Activated CD4-positive, alpha-beta T cell treated with anti-CD3 and anti-CD28 coated beads, Interleukin-2, amount 10 ng/mL, durations not matched to agents 7 days and 5 days (primary cell): ENCODE measurements at places on chromosomes 3 and 15.

DNA sequence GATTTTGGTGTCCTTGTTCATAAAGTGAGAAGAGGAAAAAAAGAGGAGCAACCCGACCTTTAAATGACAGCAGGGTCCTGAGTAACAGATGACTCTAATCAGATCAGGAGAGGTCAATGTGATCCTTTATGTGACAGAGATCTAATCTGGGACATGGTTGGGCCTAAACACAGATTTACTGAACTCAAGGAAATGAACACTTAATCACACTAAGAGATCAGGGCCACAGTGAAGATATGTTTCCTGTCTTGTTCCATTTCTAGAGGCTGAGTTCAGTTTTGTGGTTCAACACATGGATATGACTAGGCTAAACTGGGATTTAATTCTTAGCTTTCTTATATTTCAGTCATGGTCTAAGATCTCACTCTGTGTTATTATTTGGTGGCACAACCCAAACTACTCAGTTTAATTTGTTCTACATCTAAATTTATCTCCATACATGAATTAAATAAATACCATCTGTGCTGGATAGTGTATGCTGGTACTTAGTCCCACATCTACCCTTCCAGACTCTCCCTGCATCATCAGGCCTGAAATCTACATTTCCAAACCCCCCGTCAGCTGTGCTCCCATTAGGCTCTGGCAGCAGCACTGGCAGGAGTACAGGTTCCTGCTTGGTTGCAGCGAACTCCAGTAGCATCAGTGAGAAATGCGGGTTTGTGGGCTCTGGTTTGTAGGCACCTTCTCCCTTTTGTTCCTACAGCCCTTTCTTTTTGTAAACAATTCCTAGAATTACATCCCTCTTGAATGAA, 22.6 kb downstream of the SFMBT1 start:
- no peak for DNase-seq

DNA sequence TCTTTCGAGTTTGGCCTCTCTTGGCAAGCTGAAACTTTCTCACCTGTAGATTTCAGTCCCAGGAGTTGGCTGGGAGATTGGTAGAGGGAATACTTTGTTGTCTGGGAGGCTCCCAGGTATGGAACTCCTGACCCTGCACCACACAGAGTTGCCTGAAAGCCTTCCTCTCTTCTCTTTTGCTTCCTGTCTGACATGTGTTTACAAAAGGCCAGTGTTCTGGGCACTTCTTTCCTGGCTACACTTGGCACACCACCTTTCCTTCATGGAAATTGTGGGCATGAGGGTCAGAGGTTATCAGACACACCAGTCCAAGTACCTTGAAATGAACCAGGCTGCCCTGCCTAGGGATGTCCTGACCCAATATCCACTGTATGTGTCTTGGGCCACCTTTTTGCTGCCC, 123.7 kb downstream of the ABHD5 start:
- no peak for DNase-seq

DNA sequence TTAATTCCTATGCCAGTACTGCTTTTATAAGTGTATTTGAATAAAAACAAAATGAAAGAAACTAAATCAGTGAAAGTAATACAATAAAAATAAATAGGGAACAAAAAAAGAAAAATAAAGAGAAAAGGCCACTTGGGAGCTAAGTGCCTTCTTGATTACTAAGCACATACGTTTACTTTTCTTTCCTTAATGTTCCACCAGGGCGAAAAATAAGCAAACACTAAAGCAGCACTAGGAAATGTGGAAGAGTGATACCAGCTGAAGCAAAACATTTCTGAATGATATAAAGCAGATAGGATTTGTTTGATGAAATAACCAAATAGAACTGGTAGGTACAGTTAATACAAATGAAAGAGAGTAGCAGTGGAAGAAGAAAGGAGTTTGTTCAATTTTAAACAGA, 132.8 kb upstream of the ZPLD1 start:
- no peak for DNase-seq

DNA sequence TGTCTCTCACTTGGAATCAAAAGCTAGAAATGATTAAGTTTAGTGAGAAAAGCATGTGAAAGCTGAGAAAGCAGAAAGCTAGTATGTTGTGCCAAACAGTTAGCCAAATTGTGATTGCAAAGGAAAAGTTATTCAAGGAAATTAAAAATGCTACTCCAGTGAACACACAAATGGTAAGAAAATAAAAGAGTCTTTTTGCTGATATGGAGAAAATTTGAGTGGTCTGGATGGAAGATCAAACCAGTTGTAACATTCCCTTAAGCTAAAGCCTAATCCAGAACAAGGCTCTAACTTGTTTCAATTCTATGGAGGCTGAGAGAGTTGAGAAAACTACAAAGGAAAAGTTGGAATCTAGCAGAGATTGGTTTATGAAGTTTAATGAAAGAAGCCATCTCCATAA, 11.8 kb downstream of the ADGRG7 start:
- DNase-seq = no peak

DNA sequence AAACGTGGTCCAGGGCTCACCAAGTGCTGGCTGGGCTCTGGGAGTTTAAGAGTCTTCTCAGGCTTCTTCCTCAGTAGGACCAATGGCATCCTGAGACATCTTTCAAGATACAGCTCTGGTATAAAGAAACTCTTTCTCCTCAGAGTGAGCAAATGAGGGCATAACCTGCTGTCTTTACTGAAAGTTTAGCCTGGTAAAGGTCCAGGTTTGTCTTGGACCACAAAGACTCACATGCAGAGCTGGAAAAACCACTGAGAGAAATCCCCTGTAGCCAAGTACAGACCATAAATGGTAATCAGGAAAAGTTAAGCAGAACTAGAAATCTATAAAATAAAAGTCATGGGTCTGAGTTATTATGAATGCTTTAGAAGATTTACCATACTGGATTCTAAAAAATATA, 23.1 kb downstream of the CD47 start:
- no peak for DNase-seq

DNA sequence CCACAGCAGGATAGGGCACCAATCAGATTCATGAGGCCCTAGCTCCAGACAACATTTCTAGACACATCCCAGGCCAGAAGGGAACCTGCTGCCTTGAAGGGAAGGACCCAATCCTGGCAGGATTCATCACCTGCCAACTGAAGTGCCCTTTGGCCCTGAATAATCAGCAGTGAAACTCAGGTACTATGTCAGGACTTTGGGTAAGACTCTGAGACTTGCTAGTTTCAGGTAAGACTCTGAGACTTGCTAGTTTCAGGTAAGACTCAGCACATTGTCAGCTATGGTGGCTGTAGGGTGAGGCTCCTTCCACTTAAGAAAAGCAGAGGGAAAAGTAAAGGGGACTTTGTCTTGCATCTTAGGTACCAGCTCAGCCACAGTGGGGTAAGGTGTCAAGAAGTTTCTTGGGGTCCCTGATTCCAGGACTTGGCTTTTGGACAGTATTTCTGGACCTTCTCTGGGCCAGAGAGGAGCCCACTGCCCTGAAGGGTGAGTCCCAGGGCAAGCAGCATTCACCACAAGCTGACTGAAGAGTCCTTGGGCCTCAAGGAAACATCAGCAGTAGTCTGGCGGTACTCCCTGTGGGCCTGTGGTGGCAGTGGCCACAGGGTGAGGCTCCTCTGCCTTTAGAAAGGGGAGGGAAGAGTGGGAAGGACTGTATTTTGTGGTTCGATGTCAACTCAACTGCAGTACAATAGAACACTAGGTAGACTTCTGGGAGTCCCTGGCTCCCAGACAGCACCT, 13.7 kb upstream of the COL8A1 start:
- no peak for DNase-seq

GRCh38 chr3:17423786-17424536, 318.5 kb downstream of the TBC1D5 start:
- DNase-seq = no peak

DNA sequence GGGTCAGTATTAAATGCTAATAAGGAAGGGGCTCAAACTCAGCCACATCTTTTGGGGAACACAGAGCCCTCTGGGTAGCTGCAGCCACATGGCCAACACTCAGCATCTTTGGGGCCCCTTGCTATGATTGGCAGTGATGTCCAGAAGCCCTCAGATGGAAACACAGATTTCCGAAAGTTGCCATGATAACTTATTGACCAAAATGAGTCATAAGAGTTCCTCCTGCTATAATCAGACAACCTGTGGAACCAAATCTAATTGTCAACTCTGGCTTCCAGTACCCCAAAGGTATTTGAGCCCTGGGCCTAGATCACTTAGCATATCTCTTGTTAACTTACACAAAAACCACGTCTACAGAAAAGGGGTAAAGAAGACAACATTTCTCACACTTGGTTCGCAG, 392.2 kb downstream of the KCNH8 start:
- DNase-seq = no peak

GRCh38 chr15:79315623-79316328, 4.9 kb downstream of the TMED3 start:
- DNase-seq = no peak

DNA sequence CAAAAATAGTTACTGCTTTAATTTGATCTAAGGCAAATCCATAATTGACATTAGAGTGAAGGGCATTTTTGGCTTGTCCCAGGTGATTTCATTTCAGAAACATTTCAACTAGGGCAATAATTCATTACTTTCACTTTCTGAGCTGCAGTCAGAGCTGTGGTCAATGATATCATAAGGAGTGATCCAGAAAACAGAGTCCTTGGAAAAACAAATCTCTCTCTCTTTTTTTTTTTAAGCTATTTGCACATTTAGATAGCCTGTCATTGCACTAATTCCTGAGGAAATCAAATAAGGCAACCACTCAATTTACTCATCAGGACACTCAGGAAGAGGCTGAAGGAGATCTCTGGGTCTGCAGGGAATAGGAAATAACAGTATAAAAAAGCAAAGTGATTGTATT, 269.5 kb upstream of the LRRC3B start:
- DNase-seq = no peak

DNA sequence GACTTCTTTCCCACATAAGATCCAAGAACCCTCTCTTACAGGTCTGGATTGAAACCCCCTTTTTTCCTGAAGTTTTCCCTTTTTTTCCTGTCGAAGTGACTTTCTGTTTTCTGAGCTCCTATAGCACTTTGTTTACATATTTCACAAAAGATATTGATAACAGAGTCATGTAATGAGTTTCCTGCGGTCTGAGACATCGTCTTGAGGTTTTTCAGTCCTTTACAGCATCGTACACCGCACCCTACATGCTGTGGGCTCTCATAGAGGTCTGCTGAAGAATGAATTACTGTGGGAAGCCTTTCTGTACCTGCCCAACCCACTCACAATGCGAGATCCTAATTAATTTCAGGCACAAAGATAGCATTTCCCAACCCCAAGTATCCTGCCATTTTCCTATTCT, 53.1 kb downstream of the MCF2L2 start:
- no peak for DNase-seq

DNA sequence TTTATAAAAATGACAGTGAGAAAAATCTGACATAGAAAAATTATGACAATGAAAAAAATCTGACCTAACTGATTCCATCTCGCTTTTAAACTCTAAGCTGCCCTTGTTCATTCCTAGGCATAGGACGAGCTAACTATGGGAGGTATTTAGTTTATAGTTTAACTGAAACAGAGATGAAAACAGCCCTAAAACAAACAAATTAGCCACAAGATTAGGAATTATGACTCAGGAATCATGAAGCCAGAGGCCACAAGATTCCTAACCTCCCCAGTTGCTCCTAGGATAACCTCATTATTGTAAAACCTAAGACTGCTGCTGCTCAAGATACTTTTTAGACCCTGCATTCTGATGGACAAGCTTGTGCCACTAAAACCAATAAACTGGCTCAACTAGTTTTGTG, 122.7 kb upstream of the MNS1 start:
- no peak for DNase-seq

- DNase-seq = no peak
Observed at GRCh38 chr15:61613729-61614128, 384.6 kb upstream of the RORA start.

- peak; percentile 42 for DNase-seq
Observed at GRCh38 chr3:128787256-128788253, 61.6 kb downstream of the RAB7A start.

DNA sequence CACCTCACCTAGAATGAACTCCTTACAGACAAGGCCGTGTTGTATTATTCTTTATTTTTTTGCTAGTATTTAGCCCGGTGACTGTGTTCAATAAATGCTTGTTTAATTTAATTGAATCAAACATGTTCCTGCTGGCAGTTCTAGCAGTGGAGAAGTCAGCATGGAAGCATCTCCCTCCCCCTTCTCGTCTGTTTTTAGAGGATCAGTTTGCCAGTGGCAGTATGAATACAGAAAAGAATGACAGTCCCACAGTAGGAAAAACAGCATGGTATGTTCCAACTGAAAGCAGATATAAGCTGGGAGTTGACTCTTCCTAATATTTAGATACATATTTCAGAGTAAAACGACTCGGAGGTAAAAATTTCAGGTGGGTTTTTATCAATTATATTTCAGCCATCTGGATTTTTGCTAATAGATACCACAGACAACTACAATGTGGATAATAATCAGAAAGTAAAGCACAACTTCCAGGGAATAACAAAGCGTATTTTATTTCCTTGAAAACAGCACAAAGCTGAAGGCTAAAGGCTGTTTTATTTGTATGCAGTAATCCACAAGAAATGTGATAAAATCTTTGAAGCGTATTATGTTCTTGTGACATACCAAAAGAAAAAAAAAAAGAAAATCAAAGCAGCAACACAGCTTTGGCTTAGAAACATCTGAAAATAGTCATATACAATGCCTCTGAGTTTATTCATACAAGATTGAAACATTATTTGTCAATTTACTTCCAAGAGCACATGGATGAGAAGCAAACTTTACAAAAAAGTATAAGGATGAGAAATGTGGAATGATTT, 244.5 kb upstream of the KCNMB2 start:
- DNase-seq = no peak

DNA sequence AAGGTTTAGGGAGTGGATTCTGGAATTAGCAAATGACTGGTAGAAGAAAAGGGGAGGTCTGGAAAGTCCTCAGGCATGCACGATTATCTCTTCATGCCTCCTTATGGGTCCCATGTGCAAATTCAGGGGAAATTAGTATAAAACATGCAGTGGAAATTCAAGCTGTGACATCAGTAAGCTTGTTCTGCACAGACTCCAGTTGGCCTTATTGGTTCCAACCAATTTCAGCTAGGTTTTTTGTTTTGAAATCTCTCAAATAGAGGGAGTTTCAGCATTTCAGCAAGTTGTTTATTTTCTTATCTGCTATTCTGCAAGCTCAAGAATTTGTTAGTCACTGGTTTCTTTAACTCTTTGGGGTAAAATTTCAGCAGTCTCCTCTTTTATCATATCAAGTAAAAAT, 774 bp upstream of the TMCO5A start:
- DNase-seq = no peak

- DNase-seq = no peak
Observed at GRCh38 chr15:89364341-89364740, 29.7 kb upstream of the POLG start.

DNA sequence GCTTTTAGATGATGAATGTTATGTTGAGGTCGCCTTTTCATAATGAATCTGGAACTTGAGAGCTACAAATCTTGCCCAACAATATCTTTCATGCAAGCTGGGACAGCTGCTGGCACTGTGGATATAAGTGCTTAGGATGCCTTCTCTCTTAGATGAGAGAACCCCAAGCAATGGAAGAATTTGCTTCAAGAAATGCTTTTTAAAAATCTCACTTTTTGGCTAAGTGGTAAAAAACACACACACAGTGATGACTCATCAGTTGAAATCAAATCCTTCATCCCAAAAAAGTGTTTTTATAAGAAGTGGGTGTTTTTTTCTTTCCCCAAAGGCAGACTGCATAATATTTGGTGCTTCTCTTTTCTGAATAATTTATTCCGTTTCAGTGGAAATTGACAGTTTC, 38.4 kb upstream of the GALNT15 start:
- DNase-seq = no peak
